ENCODE measurements at places on chromosomes 16 and 17. TPM values are rescaled to one million over a fixed set of nuclear protein-coding genes. Genes with fewer than 3 reads are reported as not detected.
A peak's percentile ranks its signal among the peaks of the same experiment; 100 is the strongest.

GRCh38 chr17:15175356-15175755 lies 89.8 kb downstream of the PMP22 start:
- H3K4me3 ChIP-seq, result no peak overlapping the region
- H3K36me3 ChIP-seq, result no peaks in the 10 kb centered on the region
- H3K4me1 ChIP-seq, result no peaks in the 10 kb centered on the region
- no peak for DNase-seq

- no peak overlapping the region for H3K4me3 ChIP-seq
- H3K27ac ChIP-seq, result no peak overlapping the region
- H3K4me1 ChIP-seq, result no peaks in the 10 kb centered on the region
- H3K27me3 ChIP-seq, result no peaks in the 10 kb centered on the region
- no peaks in the 10 kb centered on the region for H3K36me3 ChIP-seq
Measured at GRCh38 chr16:11183035-11183812, 72.8 kb downstream of the SOCS1 start.

GRCh38 chr16:12833926-12834325 lies 30.2 kb upstream of the CPPED1 start:
- H3K4me1 ChIP-seq, result no peaks in the 10 kb centered on the region
- H3K36me3 ChIP-seq, result no peaks in the 10 kb centered on the region
- DNase-seq, result peak; percentile 28
- H3K27me3 ChIP-seq, result no peaks in the 10 kb centered on the region
- no peak overlapping the region for H3K27ac ChIP-seq
- H3K4me3 ChIP-seq, result no peak overlapping the region

DNA sequence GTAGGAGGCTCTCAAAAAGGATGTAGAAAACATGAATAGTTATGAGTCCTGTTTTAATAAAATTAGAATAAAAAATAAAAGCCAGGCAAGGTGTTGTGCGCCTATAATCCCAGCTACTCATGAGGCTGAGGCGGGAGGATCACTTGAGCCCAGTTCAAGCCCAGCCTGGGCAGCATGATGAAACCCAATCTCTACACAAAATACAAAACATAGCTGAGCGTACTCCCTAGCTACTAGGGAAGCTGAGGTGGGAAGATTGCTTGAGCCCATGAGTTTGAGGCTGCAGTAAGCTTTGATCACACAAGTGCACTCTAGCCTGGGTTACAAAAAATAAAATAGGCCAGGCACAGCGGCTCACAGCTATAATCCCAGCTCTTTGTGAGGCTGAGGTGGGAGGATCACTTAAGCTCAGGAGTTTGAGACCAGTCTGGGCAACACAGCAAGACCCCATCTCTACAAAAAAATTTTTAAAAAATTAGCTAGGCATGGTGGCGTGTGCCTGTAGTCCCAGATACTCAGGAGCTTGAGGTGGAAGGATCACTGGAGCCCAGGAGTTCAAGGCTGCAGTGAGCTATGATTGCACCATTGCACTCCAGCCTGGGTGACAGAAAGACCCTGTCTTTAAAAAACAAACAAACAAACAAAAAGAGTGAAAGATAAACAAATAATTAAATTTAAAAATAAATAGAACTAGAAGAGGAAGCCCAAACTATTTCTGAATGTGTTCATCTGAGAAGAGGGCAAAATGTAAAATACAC lies 17.2 kb upstream of the PRM1 start:
- H3K36me3 ChIP-seq, result no peaks in the 10 kb centered on the region
- H3K27me3 ChIP-seq, result no peaks in the 10 kb centered on the region
- H3K4me3 ChIP-seq, result no peak overlapping the region
- peak overlapping the region; percentile 83 for H3K27ac ChIP-seq

- DNase-seq, result no peak
- no peak overlapping the region for H3K27ac ChIP-seq
- H3K4me1 ChIP-seq, result no peaks in the 10 kb centered on the region
- peaks cover 2% of the 10 kb centered on the region for H3K27me3 ChIP-seq
- no peak overlapping the region for H3K4me3 ChIP-seq
- no peaks in the 10 kb centered on the region for H3K36me3 ChIP-seq
Measured at GRCh38 chr17:14923981-14924380, 341.1 kb downstream of the PMP22 start.

The STX1B gene
- total RNA-seq, result 0.87 TPM

The CACNA1G gene
- total RNA-seq, result 4.8 TPM

DNA sequence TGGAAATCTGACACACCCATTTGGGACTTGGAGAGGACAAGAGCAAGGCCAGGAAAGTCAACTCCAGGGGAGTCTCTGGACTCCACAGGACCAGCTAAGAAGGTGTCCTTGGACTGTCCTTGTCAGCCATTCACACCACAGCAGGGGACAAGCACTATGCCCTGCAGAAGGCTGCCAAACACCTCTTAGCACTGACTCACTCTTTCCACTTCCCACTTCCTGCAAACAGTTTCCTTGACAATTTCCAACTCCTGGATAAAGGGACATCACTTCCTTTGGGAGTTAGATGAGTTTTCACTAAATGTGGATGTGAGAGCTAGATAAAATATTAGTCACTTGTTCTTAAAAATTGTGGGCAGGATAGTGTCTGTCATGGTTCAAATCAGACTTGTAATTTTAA lies 37.8 kb upstream of the BCAR1 start:
- no peaks in the 10 kb centered on the region for H3K27me3 ChIP-seq
- H3K36me3 ChIP-seq, result no peaks in the 10 kb centered on the region
- H3K4me3 ChIP-seq, result no peak overlapping the region
- DNase-seq, result no peak
- H3K4me1 ChIP-seq, result peaks cover 12% of the 10 kb centered on the region
- H3K27ac ChIP-seq, result no peak overlapping the region

The ASPA gene
- total RNA-seq, result 0.27 TPM

DNA sequence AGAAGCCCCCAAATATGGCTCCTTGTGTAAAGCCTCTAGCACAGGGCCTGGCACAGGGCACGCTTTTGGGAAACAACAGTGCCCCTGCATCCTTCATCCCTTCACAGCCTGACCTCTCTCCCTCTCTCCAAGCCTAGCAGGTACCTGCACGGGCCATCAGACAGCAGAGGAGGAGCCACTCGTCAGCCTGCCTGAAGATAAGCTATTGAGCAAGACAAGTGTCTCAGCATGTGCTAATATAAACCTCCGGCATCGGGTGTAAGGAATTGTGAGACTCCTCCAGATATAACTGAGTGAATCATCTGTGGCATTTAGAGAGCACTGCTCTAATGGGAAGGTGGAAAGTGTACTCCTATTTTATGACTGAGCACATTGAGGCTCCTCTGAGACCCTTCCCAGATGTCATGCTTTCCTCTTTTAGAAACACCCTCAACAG lies 38.3 kb downstream of the TBX4 start:
- H3K27ac ChIP-seq, result peak overlapping the region; percentile 90
- H3K4me1 ChIP-seq, result peaks cover 74% of the 10 kb centered on the region
- DNase-seq, result peak; percentile 79
- no peaks in the 10 kb centered on the region for H3K36me3 ChIP-seq

- no peaks in the 10 kb centered on the region for H3K4me1 ChIP-seq
- H3K36me3 ChIP-seq, result no peaks in the 10 kb centered on the region
- H3K4me3 ChIP-seq, result peak overlapping the region; percentile 83
- peak overlapping the region; percentile 93 for H3K27ac ChIP-seq
- DNase-seq, result peak; percentile 28
- no peaks in the 10 kb centered on the region for H3K27me3 ChIP-seq
Measured at GRCh38 chr17:18859256-18859655, 1.3 kb downstream of the PRPSAP2 start.

The HBQ1 gene
- not detected for total RNA-seq

The ANKRD13B gene
- 5.1 TPM for total RNA-seq

DNA sequence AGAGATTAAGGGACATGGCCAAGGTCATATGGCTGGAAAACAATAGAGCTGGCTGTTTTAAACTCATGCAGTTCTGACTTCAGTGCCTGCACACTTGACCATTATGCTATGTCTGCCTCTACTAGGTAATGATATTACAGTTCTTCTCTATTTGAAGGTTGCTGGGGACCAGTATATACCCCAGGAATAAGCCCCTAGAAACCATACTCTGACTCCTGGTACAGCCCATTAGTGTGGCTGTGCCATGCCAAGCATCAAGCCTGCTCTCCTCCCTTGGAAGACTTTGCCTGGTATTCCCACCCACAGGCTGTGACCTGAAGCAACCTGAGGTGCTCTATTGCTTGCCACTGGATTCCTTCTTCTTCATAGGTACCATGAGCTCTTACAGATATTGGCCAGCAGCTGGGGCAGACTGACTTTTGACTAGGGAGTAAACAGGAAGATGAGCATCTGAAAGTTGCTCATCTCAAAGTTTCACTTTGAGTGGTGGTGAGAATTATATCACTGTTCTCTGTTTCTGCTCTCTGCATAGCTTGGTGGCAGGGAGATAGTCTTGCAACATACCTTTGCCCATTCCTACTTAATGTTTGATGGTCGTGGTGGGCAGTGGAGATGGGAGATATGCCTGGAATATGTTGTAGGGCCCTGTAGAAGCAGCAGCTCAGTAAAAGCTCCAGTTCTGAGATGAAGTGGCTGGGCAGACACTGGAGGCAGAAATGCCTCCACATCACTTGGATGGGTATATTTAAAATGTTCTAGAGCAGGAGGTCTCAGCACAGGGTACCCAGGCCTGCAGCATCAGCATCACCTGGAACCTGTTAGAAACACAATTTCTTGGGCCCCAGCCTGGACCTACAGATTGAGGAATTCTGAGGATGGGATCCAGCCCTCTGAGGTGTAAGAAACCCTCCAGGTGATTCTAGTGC lies 274.7 kb downstream of the HS3ST4 start:
- H3K27ac ChIP-seq, result no peak overlapping the region
- no peak overlapping the region for H3K4me3 ChIP-seq
- H3K27me3 ChIP-seq, result no peaks in the 10 kb centered on the region
- DNase-seq, result no peak
- H3K36me3 ChIP-seq, result no peaks in the 10 kb centered on the region
- H3K4me1 ChIP-seq, result no peaks in the 10 kb centered on the region

DNA sequence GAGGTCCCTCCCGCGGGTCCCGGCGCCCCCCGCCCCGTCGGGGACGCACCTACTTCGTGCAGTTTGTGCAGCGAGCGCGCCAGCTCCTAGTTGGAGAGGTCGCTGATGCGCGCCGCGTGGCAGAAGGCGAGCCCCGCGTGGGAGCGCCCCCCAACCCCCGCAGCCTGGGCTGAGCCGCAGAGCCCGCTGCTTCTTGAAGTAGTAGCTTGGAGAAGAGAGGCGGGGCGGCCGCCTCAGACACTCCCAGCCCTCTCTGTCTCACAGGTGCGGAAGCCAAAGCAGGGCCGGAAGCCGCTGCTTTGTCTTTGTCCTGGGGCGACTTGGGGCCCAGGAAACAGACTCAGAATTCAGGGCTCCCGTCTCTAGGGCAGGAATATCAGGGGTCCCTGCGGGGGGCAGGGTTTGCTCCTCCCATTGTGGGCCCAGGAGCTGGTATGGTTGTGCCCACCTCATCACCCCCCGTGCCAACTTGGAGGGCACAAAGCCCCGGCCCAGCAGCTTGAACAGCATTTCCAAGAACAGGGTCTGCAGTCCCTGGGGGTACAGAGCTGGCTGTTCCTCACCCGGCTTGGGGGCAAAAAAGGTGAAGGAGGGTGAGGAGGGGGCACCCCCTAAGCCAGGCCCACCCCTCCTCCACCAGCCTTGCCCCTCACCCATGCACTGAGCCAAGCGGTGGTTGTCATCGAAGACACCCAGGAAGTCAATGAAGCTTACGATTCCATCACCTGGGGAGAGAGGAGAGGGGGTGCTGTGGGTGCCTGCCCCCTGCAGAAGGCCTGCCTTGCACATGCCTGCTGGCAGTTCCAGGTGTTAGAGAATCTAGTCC lies 13.5 kb downstream of the SPATA32 start:
- no peaks in the 10 kb centered on the region for H3K36me3 ChIP-seq
- peak; percentile 82 for DNase-seq
- H3K4me1 ChIP-seq, result peaks cover 11% of the 10 kb centered on the region
- H3K4me3 ChIP-seq, result peak overlapping the region; percentile 61
- peak overlapping the region; percentile 93 for H3K27ac ChIP-seq

The CAPNS2 gene
- not detected for total RNA-seq

The ARHGAP44 gene
- total RNA-seq, result 4.6 TPM

GRCh38 chr16:48914070-48914469 lies 304.1 kb upstream of the N4BP1 start:
- H3K4me1 ChIP-seq, result no peaks in the 10 kb centered on the region
- H3K36me3 ChIP-seq, result no peaks in the 10 kb centered on the region
- no peak overlapping the region for H3K27ac ChIP-seq

DNA sequence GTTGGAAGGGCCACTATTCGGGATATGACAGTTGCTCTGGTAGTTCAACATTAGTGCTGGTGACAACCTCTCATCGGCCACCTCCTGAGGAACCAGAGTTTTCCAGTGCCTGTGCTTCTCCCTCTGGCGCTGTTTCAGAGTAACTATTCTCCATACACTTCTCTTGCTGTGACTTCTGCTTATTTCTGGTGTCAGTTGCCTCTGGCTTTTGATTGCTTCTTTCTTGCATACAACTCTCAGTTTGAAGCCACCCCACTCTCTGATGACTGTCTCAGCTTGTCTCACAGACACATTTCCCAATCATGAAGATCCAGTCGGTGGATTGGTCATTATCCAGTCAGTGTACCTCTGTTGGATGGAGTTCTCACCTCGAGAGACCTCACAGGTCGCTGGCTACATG lies 3.4 kb upstream of the TM4SF5 start:
- DNase-seq, result no peak
- H3K36me3 ChIP-seq, result no peaks in the 10 kb centered on the region
- no peak overlapping the region for H3K4me3 ChIP-seq
- no peak overlapping the region for H3K27ac ChIP-seq
- H3K27me3 ChIP-seq, result no peaks in the 10 kb centered on the region

The KRTAP3-1 gene
- not detected for total RNA-seq

- no peak overlapping the region for H3K27ac ChIP-seq
- H3K4me3 ChIP-seq, result no peak overlapping the region
- no peaks in the 10 kb centered on the region for H3K4me1 ChIP-seq
- H3K27me3 ChIP-seq, result peaks cover 8% of the 10 kb centered on the region
- H3K36me3 ChIP-seq, result no peaks in the 10 kb centered on the region
Measured at GRCh38 chr17:58040386-58040785, 33.3 kb upstream of the SRSF1 start.

The HES7 gene
- total RNA-seq, result not detected

The TNP2 gene
- not detected for total RNA-seq

GRCh38 chr17:43645450-43645764 lies 16.3 kb downstream of the MEOX1 start:
- DNase-seq, result no peak
- H3K27me3 ChIP-seq, result peaks cover 5% of the 10 kb centered on the region
- H3K4me3 ChIP-seq, result no peak overlapping the region
- H3K4me1 ChIP-seq, result no peaks in the 10 kb centered on the region
